ENCODE measurements at places on chromosomes 12 and 14.

DNA sequence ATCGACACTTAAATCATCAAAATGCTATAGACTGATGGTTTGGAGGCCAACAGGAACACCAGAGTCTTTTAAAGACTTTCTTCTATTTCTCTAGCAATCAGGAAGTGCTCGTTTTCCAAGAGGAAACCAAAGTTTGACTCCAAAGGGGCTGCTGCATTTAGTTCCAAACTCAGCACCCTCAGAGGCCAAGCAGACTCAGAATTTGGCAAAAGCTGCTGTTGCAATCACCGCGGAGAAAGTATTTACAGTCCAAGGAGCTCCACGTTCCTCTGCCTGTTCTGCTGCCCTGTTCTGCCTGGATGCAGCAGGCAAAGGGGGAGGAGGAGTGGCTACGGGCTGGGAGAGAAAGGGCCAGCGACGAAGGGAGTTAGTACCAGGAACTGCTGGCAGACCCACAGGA lies 325.1 kb downstream of the BCL11B start:
- no peak for DNase-seq

GRCh38 chr14:105411017-105411941 lies 8.3 kb upstream of the MTA1 start:
- no peak for DNase-seq

- no peak for DNase-seq
Observed at GRCh38 chr14:59090572-59090971, 97.9 kb upstream of the DAAM1 start.

DNA sequence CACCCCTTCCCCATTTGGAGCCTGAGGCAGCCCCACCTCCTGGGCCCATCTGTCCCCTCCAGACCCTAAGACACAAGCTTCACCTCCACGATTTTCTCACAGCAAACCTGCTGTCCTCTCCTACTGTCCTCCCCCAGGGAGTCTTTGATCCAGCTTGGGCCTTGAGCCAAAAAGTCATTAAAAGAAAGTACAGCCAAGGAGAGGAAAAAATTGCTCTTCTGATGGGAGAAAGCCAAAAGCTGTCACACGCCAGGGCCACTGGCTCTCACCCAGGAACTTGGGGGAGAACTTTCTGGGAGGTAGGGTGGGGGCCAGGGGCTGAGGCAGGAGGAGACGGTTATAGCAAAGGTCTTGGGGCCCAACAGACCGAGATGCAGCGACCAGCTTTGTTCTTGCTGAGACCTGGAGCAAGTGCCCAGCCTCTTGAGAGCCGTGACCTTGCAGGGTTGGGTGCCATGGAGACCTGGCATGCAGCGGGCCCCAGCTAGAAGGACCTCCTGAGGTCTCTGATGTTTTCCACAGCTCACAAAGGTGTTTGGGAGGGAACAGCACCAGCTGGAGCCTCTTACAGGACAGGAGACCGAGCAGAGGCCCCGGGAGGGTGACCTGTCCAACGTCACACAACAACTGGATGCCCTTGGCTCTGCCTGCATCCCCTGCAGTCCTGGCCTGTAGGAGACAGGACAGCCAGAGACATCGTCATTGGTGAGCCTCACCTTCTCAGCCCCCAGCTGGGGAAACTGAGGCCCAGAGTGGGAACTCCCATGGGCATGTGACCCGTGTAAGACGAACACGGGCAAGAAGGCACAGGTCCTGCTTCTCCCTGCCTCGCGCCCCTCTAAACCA lies 124.5 kb downstream of the CALM1 start:
- no peak for DNase-seq

DNA sequence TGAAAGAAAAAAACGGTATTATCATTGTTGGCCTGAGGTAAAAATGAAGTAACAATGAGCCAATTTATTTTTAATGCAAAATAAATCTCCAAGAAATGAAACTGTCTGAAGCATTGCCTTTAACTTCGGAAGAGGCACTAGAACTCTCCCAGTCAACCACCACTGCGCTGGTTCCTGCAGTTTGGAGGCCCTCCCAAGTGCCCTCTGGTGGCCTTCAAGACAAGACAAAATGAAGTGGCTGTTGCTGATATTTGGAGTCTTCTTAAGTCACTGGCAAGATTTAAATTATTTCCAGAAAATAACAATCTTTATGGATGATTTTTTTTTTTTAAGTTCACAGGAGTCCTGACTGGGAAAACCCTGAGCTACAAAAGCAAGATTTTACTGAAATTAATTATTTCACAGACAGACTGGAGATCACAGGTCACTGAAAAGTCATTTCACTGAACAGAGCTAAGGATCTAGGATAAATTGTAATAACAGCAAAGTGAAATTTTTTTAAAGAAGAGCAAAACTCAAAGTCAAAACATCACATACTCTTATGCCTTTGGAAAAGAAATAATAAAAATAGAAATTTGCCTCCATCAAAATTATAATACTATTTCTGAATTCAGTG lies 58.2 kb downstream of the DICER1 start:
- no peak for DNase-seq

GRCh38 chr12:12195081-12195480 lies 71.8 kb downstream of the LRP6 start:
- no peak for DNase-seq

GRCh38 chr12:68865399-68866164 lies 57.6 kb downstream of the MDM2 start:
- no peak for DNase-seq

All from GDM1 (cell line).